ENCODE measurements at places on chromosomes 2 and 18. TPM values are rescaled to one million over a fixed set of nuclear protein-coding genes. Genes with fewer than 3 reads are reported as not detected.

The GMCL1 gene
- 32.7 TPM for polyA plus RNA-seq

The B4GALT6 gene
- polyA plus RNA-seq, result 14.7 TPM

The G6PC2 gene
- not detected for polyA plus RNA-seq

The TBR1 gene
- polyA plus RNA-seq, result not detected

The CCDC148 gene
- polyA plus RNA-seq, result 7.9 TPM

The SGPP2 gene
- polyA plus RNA-seq, result 2.5 TPM

The CACNB4 gene
- polyA plus RNA-seq, result 10.6 TPM

The ZNF385B gene
- 13.4 TPM for polyA plus RNA-seq

The NCKAP5 gene
- 6.2 TPM for polyA plus RNA-seq

The FSHR gene
- not detected for polyA plus RNA-seq

The GKN2 gene
- polyA plus RNA-seq, result not detected

The GAL3ST2 gene
- 0.87 TPM for polyA plus RNA-seq

The SAP130 gene
- 25.6 TPM for polyA plus RNA-seq

The TOGARAM2 gene
- 0.89 TPM for polyA plus RNA-seq

The TUBA4B gene
- 0.61 TPM for polyA plus RNA-seq

The MC4R gene
- 0.27 TPM for polyA plus RNA-seq

The ANTXR1 gene
- polyA plus RNA-seq, result 70.5 TPM

The IMP4 gene
- 37.2 TPM for polyA plus RNA-seq

The KCNG2 gene
- polyA plus RNA-seq, result 0.38 TPM

The ALPP gene
- polyA plus RNA-seq, result not detected

The IFIH1 gene
- polyA plus RNA-seq, result 6.6 TPM

The UGT1A8 gene
- not detected for polyA plus RNA-seq

The CAPN14 gene
- polyA plus RNA-seq, result 0.07 TPM

The SCN7A gene
- polyA plus RNA-seq, result 13.2 TPM

The GPR45 gene
- polyA plus RNA-seq, result not detected

The PARD6G gene
- polyA plus RNA-seq, result 30.7 TPM

The MYL12A gene
- polyA plus RNA-seq, result 403 TPM

The LRRC30 gene
- 1.4 TPM for polyA plus RNA-seq

The DPP10 gene
- polyA plus RNA-seq, result 13.9 TPM

The RGPD3 gene
- not detected for polyA plus RNA-seq

The ANKRD30BL gene
- 1.6 TPM for polyA plus RNA-seq

The CCDC74B gene
- polyA plus RNA-seq, result 5.2 TPM

The ALLC gene
- not detected for polyA plus RNA-seq

The ATG9A gene
- 43.4 TPM for polyA plus RNA-seq

The FOXI3 gene
- 0.14 TPM for polyA plus RNA-seq

The ACMSD gene
- polyA plus RNA-seq, result 1.1 TPM

The CTNNA2 gene
- 23.1 TPM for polyA plus RNA-seq

The C2orf80 gene
- 0.58 TPM for polyA plus RNA-seq

The MTCL1 gene
- 35.9 TPM for polyA plus RNA-seq

The PLEKHH2 gene
- 35.1 TPM for polyA plus RNA-seq

The ABHD1 gene
- 1.5 TPM for polyA plus RNA-seq

The LYPD1 gene
- 107 TPM for polyA plus RNA-seq

The CD8A gene
- 0.39 TPM for polyA plus RNA-seq

The CCDC74A gene
- 21.6 TPM for polyA plus RNA-seq

The BOLL gene
- polyA plus RNA-seq, result not detected

The ADRA2B gene
- polyA plus RNA-seq, result 5.1 TPM

The EGR4 gene
- polyA plus RNA-seq, result not detected

The NETO1 gene
- 0.94 TPM for polyA plus RNA-seq

All from left renal pelvis (tissue), 4 donors.